ENCODE measurements at places on chromosomes 4 and X.

GRCh38 chrX:93319609-93320008 lies 353.8 kb downstream of the NAP1L3 start:
- no peak for DNase-seq

GRCh38 chr4:137661693-137662092 lies 129.4 kb upstream of the PCDH18 start:
- DNase-seq: no peak

DNA sequence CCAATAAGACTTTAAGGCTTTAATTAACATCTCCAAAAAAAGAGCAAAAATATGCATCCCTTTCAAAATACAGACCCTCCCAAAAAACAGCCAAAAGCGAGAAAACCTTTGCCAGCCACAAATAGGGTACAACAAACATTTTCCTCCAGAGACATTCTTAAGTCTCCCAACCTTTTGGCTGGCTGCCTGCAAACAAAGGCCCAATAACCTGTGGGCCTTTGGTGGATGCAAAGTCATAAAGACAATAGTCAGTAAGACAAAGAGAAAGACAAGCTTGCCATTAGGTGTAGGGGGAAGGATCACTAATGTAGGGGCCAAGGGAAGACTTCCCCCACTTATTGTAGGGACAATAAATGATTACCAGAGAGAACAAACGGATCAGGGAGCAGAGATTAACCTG lies 215.5 kb upstream of the ZFP42 start:
- DNase-seq: no peak

GRCh38 chr4:72677886-72678285 lies 108.9 kb upstream of the ADAMTS3 start:
- DNase-seq: no peak

- DNase-seq: no peak
These were observed 59.6 kb downstream of the GSX2 start for GRCh38 chr4:54159543-54159942.

- DNase-seq: no peak
These were observed 44.5 kb downstream of the MGST2 start for GRCh38 chr4:139710073-139710472.

DNA sequence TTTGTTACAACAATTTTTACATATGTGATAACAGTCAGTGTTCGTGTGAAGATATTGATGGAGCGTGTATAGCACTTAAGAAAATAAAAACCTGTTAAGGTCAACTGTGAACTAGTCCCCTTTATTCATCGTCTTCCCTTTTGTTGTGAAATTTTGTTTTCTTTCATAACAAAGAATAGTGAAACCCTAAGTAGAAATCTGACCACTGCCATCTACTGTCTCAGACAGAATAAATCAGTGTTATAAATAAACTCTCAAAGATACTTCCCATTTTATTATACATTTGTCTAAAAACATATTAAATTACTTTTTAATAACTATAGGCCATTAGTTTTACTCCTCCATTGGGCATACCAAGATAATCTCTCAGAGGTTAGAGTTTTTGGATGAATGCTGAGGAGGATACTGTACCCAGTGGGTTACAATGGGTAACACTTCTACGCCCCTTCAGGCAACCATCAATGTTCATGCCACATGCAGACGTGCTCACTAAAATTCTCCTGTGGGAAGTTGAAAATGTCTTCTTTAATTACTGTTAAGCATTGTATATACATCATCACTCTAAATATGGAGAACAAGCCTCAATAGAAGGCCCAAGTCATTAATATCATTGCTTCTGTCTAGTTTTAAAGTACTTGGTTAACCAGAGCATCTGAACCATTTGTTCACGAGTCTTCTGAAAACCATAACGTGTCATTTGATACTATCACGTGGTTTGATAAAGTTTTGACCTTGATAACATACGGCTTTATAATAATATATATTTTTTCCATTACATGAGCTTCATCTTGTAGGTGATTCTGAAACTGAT lies 171.2 kb downstream of the TMA16 start:
- DNase-seq: no peak

DNA sequence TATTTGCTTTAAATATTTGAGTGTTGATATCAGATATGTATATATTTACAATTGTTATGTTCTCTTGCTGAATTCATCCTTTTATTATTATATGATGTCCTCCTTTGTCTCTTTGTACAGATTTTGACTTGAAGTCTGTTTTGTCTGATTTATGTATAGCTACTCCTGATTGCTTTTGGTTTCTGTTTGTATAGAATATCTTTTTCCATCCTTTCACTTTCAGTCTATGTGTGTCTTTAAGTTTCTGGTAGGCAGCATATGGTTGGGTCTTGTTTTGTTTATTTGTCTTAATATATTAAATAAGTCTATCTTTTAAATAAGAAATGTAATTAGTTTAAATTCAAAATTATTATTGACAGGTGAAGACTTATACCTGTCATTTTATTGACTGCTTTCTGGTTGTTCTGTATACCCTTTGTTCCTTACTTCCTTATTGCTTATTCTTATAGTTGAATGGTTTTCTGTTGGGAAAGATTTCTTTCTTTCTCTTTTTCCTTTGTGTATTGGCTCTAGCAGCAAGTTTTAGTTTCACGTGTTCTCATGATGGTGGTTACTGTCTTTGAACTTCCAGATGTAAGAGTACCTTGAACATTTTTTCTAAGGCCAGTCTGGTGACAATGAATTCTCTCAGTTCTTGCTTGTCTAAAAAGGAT lies 31.1 kb downstream of the RAB28 start:
- no peak for DNase-seq

DNA sequence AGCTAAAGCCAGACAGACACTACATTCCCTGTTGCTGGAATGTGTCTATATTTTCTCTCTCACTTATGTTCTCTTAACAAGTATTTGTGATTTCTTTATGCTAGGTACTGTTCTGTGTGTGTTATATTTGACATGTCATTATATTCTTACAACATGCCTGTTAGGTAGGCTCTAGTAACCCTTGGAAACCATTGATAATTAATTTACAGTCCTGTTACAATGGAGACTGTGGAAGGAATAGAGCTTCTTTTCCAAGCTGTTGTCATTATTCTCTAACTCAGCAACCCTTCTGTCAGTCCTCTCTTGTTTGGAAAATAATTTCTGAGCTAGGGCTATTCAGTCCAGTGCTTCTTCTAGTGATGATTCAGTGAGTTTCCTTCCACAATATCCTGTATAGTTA lies 419.1 kb upstream of the BOD1L1 start:
- no peak for DNase-seq

GRCh38 chrX:153933748-153934147 lies 1.1 kb downstream of the NAA10 start:
- DNase-seq: no peak

DNA sequence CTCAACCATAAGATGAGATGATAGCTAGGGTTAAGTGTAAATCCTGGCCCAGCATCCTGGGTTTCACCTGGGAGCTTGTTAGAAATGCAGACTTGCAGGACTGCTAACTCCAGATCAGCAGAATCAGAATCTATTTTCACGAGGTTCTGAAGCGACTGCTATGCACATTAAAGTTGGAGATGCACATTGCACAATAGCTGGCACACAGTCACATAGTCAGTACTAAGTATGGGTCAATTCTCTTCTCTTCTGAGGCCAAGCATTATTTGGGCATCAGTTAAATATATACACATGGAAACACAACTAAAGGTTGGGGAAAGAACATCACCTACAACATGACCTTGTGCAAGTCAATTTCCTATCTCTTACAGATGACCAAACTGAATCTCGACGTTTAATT lies 155.1 kb upstream of the FGF13 start:
- no peak for DNase-seq

DNA sequence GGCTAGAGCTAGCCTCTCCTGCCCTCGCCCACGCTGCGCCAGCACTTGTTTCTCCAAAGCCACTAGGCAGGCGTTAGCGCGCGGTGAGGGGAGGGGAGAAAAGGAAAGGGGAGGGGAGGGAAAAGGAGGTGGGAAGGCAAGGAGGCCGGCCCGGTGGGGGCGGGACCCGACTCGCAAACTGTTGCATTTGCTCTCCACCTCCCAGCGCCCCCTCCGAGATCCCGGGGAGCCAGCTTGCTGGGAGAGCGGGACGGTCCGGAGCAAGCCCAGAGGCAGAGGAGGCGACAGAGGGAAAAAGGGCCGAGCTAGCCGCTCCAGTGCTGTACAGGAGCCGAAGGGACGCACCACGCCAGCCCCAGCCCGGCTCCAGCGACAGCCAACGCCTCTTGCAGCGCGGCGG lies at the start of gene AR:
AR (plus strand) TSS at position 204 of the 400 bp plus-strand sequence. CDS start 1,126 bp downstream, outside the sequence.
- DNase-seq: no peak

DNA sequence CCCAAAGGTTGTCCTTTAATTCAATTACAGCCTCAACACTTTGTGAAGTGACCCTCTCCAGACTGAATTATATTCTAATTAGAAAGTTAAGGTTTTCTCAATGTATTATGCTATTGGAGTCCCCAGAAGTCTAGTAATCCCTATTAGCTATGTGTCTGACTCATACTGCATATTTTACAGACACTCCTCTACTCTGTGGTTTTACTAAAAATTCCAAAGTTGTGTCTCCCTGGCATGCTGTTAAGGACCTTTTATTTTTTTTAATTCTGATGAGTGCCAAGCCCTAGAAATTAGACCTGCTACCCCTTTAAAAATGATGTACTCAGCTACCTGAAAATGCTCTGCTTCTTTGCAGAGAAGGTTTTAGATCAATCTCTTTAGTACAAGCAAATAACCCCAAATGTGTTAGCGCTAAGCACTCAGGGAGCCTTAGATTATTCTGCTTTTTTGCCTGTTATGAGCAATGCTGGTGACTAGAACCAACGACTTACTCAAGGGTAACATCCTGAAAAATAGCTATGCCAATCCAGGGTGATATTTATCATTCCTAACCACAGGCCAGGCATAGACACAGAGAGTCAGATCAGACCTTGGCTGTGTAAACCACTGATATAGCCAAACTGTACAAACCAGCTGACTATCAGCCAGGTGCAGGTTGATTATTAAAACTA lies 26.1 kb upstream of the CXCL13 start:
- no peak for DNase-seq

- no peak for DNase-seq
These were observed 57.2 kb downstream of the EGF start for GRCh38 chr4:109969919-109970318.

- DNase-seq: no peak
These were observed 244.6 kb upstream of the TENM3 start for GRCh38 chr4:181998398-181999295.

DNA sequence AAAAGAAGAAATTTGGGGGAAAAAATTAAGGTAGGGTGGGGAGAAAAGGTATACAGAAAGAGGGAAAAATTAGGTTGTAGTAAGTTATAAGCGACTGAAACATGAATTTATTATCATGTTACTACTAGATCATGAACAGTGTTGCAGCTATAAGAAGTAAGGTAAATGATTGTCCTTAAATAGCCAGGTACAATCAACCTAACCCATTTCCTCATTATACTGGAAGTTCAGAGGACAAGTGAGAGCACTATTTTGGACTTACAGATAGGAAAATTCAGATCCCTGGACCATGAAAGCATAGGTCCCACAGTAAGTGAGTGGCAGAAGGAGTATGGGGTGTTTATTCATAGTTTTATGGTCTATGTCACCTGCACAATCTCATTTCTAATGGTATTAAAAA lies 23.5 kb downstream of the PIR start:
- no peak for DNase-seq
